ENCODE measurements at places on chromosomes 7 and 10.

DNA sequence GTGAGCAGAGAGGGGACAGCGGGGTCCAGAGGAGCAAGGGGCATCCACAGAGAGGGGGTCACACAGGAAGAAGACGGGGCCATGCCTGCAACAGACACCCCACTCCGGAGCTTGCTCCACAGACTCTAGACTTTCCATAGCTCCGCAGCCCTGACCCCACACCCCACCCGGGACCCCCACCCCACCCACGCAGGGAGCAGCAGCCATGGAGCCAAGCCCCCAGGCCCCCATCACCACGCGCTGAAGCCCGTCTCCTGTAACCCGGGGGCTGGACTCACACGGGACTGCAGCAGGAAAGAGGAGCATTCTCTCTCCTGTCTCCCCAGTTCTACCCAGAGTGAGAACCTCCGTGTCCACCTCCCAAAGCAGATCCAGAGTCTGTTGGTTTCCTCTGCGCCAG lies 38.8 kb upstream of the ADGRA1 start:
- no peak for DNase-seq

GRCh38 chr7:129494041-129494440 lies 8.3 kb upstream of the SMKR1 start:
- peak; percentile 16 for DNase-seq

GRCh38 chr7:152937282-152937681 lies 177.7 kb downstream of the ACTR3B start:
- no peak for DNase-seq

GRCh38 chr10:126166797-126167196 lies 221.5 kb downstream of the ADAM12 start:
- no peak for DNase-seq

Measured in activated CD4-positive, alpha-beta T cell treated with anti-CD3 and anti-CD28 coated beads, Interleukin-2, amount 10 ng/mL, durations not matched to agents 7 days and 5 days (primary cell).